ENCODE measurements at places on chromosomes 12 and 14. TPM values are rescaled to one million over a fixed set of nuclear protein-coding genes. Genes with fewer than 3 reads are reported as not detected.
A peak's percentile ranks its signal among the peaks of the same experiment; 100 is the strongest.

DNA sequence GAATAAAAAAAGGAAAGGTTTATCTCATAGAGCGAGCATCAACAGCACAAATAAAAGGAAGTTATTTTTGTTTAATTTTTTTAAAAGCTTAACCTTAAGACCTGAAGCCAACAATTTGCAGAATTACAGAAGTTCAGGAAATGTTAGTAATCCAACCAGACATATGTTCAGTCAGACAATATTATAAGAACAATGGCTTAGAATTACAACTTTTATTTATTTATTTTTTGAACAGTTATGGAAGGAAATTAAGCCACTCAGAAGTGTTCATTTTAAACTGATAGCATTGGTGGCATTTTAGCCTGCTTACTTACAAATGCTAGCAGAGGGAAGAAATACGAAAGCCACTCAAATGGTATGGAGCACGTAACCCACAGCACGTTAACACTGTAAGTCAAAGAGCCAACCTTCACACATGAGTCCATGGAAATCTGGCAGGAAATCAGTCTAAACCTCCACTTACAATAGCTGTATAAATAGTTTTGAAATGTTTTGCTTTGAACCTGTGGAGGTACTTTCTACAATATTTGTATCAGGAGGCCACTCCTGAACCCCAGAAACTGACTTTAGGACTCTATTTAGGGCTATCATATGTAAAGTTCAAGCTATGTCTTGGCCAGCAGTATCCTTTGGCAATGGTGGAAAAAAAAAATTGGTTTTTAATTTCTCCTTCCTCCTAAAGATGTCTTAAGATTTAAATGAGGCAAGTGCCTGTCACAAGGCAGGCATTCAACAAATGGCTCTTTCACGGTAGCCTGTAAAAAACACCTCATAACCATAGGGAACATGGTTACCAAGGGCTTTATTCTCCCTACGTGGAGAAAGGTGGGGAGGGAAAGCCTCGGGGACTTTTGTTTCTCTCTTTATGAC is 102.3 kb downstream of the ITPR2 start:
- H3K36me3 ChIP-seq, result peaks cover 3% of the 10 kb centered on the region
- no peak overlapping the region for H3K27ac ChIP-seq
- H3K4me1 ChIP-seq, result peaks cover 55% of the 10 kb centered on the region
- DNase-seq, result no peak
- no peak overlapping the region for H3K4me3 ChIP-seq

- H3K27me3 ChIP-seq, result peaks cover 2% of the 10 kb centered on the region
- DNase-seq, result no peak
- H3K4me3 ChIP-seq, result no peak within 1 kb of the TSS
- no peak within 1 kb of the TSS for H3K27ac ChIP-seq
Measured at GRCh38 chr12:10409392-10409791, at the start of gene KLRC4. Gene KLRC4, minus strand, starts transcription at chr12:10409757. Its CDS starts 182 bp downstream, at chr12:10409575.

- DNase-seq, result no peak
- peaks cover 38% of the 10 kb centered on the region for H3K4me1 ChIP-seq
- no peak overlapping the region for H3K27ac ChIP-seq
- no peaks in the 10 kb centered on the region for H3K36me3 ChIP-seq
- no peak overlapping the region for H3K4me3 ChIP-seq
- peaks cover 3% of the 10 kb centered on the region for H3K27me3 ChIP-seq
Measured at GRCh38 chr14:75489480-75489837, 32.8 kb upstream of the BATF start.

GRCh38 chr14:74161526-74162158 is 76.9 kb downstream of the LIN52 start:
- H3K27me3 ChIP-seq, result no peaks in the 10 kb centered on the region
- no peak overlapping the region for H3K27ac ChIP-seq
- DNase-seq, result no peak
- H3K4me3 ChIP-seq, result no peak overlapping the region
- H3K36me3 ChIP-seq, result peaks cover 6% of the 10 kb centered on the region

- no peaks in the 10 kb centered on the region for H3K27me3 ChIP-seq
- H3K4me1 ChIP-seq, result no peaks in the 10 kb centered on the region
- H3K27ac ChIP-seq, result no peak overlapping the region
- no peak overlapping the region for H3K4me3 ChIP-seq
Measured at GRCh38 chr14:62800577-62800976, 244.7 kb downstream of the KCNH5 start.

GRCh38 chr12:93778306-93778705 is 101.1 kb downstream of the CRADD start:
- H3K4me3 ChIP-seq, result no peak overlapping the region
- no peaks in the 10 kb centered on the region for H3K27me3 ChIP-seq
- H3K27ac ChIP-seq, result peak overlapping the region; percentile 25
- no peak for DNase-seq

- H3K4me1 ChIP-seq, result no peaks in the 10 kb centered on the region
- H3K36me3 ChIP-seq, result no peaks in the 10 kb centered on the region
- no peak overlapping the region for H3K4me3 ChIP-seq
Measured at GRCh38 chr12:119052001-119052400, 70.7 kb downstream of the SRRM4 start.

- H3K36me3 ChIP-seq, result no peaks in the 10 kb centered on the region
- peaks cover 3% of the 10 kb centered on the region for H3K27me3 ChIP-seq
- H3K4me1 ChIP-seq, result no peaks in the 10 kb centered on the region
- no peak overlapping the region for H3K27ac ChIP-seq
- DNase-seq, result no peak
Measured at GRCh38 chr12:22312336-22312735, 22.2 kb downstream of the ST8SIA1 start.

DNA sequence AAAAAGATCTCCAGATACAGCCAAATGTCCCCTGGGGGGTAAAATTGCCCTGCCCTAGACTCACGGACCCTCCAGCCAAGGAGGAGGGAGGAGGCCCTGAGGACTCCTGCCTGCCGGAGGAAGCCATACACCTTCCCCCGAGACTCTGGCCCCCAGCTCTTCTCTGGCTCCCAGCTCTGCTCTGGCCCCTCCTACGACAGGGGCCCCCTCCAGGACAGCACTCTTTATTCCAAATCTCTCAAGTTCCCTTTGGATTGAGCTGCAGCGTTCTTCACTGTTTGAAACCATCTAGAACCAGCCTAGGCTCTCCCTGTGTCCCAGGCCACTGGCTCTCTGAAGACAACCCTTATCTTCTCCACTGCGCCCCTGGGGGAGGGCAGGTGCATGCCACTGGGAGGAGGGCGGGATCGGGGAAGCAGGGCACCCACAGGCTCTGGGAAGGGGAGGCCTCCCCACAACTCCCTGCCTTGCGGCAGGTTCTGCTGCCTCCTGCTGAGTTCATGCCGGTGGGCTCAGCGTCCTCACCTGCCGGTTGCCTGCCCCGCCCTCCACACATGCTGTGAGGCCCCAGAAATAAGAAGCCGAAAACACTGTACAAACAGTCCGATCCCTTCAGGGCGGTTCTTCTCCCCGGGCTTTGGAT is 112.7 kb downstream of the DICER1 start:
- no peak overlapping the region for H3K4me3 ChIP-seq
- no peaks in the 10 kb centered on the region for H3K36me3 ChIP-seq
- no peak overlapping the region for H3K27ac ChIP-seq
- DNase-seq, result no peak
- H3K27me3 ChIP-seq, result peaks cover 2% of the 10 kb centered on the region
- H3K4me1 ChIP-seq, result no peaks in the 10 kb centered on the region

- H3K27me3 ChIP-seq, result no peaks in the 10 kb centered on the region
- no peak overlapping the region for H3K4me3 ChIP-seq
- no peak for DNase-seq
- H3K4me1 ChIP-seq, result peaks cover 49% of the 10 kb centered on the region
- H3K27ac ChIP-seq, result peak overlapping the region; percentile 46
Measured at GRCh38 chr12:71870416-71870815, 30.9 kb downstream of the TBC1D15 start.

DNA sequence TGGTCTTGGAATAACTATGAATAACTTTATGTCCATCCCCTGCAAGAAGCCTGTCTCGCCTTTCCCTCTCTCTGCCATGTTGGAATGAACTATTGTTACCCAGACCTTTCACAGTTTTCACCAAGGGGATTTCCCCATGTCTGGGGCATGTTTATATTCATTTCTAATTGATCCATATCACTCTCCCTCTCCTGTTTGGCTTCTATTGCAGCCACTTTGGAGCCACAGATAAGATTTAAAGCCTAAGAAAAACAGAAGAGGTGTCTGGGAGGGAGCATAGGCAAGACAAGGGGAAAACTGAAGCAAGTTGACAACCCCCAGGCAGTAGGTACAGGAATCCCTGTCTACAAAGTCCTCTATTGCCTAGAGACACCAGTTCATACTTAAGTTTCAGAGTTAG is 41.0 kb upstream of the FOXJ2 start:
- no peak for DNase-seq
- no peaks in the 10 kb centered on the region for H3K27me3 ChIP-seq
- peak overlapping the region; percentile 82 for H3K27ac ChIP-seq
- peaks cover 26% of the 10 kb centered on the region for H3K4me1 ChIP-seq

GRCh38 chr14:103855734-103856095 is 8.3 kb upstream of the PPP1R13B start:
- no peaks in the 10 kb centered on the region for H3K36me3 ChIP-seq
- no peaks in the 10 kb centered on the region for H3K27me3 ChIP-seq
- no peak for DNase-seq
- H3K4me3 ChIP-seq, result no peak overlapping the region

- DNase-seq, result no peak
- H3K4me3 ChIP-seq, result no peak overlapping the region
- peaks cover 4% of the 10 kb centered on the region for H3K36me3 ChIP-seq
- peaks cover 19% of the 10 kb centered on the region for H3K4me1 ChIP-seq
- no peak overlapping the region for H3K27ac ChIP-seq
Measured at GRCh38 chr12:29157486-29157946, 8.4 kb downstream of the FAR2 start.

- H3K27me3 ChIP-seq, result no peaks in the 10 kb centered on the region
- H3K27ac ChIP-seq, result no peak overlapping the region
- H3K4me1 ChIP-seq, result peaks cover 12% of the 10 kb centered on the region
- DNase-seq, result no peak
- H3K4me3 ChIP-seq, result no peak overlapping the region
Measured at GRCh38 chr12:124586756-124587155, 19.3 kb upstream of the NCOR2 start.

DNA sequence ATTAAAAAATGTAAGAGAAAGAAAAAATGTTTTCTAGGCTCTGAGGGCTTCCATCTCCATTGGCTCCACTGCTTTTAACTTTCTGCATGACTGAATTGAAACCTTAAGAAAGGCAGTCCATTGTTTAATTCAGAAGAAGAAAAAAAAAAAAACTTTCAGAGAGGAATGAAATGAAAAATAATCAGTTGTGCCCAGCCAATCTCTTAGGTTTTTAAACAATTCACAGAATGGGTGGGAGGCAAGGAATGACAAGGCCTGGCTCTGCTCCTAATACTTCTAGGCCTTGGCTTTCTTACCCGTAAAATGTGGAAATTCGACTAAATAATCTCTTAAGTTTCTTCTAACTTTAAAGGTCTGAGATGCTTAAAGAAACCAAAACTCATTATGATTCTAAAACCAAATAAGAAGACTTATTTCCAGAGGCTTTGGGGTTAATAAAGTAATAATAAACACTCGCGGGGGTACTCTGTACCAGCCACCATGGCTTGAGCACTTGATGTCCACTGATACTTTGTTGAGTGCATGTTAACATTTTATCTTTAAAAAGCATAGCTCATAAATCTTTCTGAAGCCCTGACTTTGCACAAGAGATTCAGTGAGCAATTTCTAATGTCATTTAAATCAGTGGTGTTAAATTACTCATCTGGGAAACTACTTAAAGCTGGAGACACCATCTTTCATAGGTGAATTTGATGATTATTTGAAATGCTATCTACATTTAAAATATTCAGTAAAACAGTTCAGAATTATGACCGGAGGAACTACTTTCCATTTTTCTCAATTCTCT is 49.6 kb downstream of the STON2 start:
- H3K27me3 ChIP-seq, result peaks cover 9% of the 10 kb centered on the region
- peaks cover 1% of the 10 kb centered on the region for H3K36me3 ChIP-seq
- DNase-seq, result no peak
- no peak overlapping the region for H3K27ac ChIP-seq
- H3K4me1 ChIP-seq, result no peaks in the 10 kb centered on the region

DNA sequence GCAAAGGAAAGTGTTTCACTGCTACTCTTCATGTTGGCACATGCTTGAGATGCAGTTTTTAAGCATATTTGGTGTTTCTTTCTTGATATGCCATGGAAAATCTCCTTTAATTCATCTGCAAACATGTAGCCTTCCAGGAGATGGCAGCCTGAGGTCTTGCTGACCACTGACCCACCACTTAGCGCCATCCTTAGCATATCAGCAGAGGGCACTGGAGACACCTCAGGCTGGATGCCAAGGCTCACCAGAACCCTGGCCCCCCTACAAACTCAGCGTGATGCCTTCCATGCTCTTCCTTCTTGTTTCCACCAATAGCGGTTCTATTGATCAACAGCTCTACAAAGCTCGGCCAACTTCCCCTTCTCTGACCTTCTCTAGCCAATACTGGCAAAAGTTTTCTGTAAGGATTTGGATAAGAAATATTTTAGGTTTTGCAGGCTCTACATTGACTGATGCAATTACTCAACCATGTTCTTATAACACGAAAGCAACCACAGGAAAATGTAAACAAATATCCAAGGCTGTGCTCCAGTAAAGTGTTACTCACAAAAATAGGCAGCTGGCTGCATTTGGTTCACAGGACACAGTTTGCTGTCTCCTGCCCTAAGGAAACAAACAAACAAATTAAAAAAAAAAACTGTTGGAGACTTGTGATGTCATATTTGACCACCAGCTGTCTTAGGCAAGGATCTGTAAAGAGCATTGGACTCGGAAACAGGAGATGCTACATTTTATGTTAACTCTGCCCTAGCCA is 209.7 kb downstream of the SLC15A4 start:
- no peak for DNase-seq
- no peaks in the 10 kb centered on the region for H3K27me3 ChIP-seq
- no peaks in the 10 kb centered on the region for H3K4me1 ChIP-seq
- no peaks in the 10 kb centered on the region for H3K36me3 ChIP-seq
- H3K27ac ChIP-seq, result no peak overlapping the region

- no peaks in the 10 kb centered on the region for H3K27me3 ChIP-seq
- H3K27ac ChIP-seq, result no peak overlapping the region
- H3K4me1 ChIP-seq, result no peaks in the 10 kb centered on the region
- H3K36me3 ChIP-seq, result peaks cover 47% of the 10 kb centered on the region
- no peak for DNase-seq
Measured at GRCh38 chr12:121331248-121331647, 21.0 kb downstream of the ANAPC5 start.

GRCh38 chr12:30000401-30000800 is 216.7 kb upstream of the TMTC1 start:
- H3K36me3 ChIP-seq, result no peaks in the 10 kb centered on the region
- H3K4me1 ChIP-seq, result no peaks in the 10 kb centered on the region
- no peaks in the 10 kb centered on the region for H3K27me3 ChIP-seq
- H3K4me3 ChIP-seq, result no peak overlapping the region
- no peak for DNase-seq

SPX gene
- total RNA-seq, result 0.57 TPM

C3AR1 gene
- 0.21 TPM for total RNA-seq

GPR132 gene
- total RNA-seq, result 11.3 TPM

ACOT6 gene
- total RNA-seq, result not detected

NID2 gene
- total RNA-seq, result not detected

WNT1 gene
- total RNA-seq, result not detected

KRT82 gene
- total RNA-seq, result not detected

B4GALNT3 gene
- 1.2 TPM for total RNA-seq

CACNA1C gene
- total RNA-seq, result 0.02 TPM

BRMS1L gene
- total RNA-seq, result 5.3 TPM
